CD4-positive, CD25-positive, alpha-beta regulatory T cell (primary cell): ENCODE measurements at places on chromosomes 12 and 14.

DNA sequence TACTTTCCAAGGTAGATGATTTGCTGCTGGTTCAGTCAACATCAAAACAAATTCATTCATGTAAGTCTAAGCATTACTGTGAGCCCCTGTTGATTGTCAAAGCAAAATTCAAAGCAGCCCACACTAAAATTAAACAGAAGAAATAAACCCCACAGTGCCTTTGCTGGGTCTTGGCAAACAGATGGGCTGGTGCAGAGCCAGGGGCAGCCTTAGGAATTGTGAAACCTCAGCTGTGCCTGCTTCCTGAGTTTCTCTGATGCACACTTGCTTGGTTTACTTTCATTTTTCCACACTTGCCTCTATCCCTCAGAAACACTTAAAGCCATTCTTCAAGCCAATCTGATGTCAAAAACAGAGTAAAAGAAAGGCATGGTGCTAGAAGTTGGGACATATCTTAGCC, 6.6 kb upstream of the PLEKHG7 start:
- no peak for DNase-seq

GRCh38 chr14:105343194-105343593, 28.6 kb downstream of the PACS2 start:
- no peak for DNase-seq

DNA sequence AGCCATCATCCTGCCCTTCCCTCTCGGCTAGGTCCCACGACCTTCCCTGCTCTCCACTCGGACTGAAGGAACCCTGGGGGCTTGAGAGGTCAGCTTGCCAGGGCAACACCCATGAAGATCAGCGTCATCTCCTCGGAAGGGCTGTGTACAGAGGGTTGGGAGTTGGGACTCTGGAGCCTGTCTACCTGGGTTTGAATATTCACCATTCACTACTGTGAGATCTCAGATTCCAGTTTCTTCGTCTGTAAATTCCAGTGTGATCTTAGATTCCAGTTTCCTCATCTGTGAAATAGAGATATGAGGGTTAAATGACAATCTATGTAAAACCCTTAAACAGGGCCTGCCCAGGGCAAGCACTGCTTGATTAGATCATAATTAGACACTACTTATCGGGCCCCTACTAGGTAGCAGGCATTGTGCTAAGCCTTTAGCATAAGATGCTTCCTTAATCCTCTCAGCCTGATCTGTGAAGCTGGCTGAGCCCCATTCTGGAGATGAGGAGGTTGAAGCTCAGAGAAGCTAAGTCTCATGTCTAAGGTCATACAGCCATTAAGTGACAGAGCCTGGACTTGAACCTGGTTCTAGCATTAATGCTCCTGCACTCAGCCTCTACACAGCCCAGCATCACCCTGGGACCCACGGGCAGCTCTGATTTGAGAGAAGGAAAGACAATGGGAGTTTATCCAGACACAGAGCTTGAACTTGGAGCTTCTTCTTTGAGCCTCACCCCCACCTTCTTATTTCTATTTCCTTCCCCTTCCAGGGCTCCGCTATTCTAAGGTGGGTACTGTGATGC, 612 bp upstream of the ZDHHC22 start:
- DNase-seq = no peak

GRCh38 chr14:52954346-52955214, 3.7 kb upstream of the FERMT2 start:
- DNase-seq = no peak

DNA sequence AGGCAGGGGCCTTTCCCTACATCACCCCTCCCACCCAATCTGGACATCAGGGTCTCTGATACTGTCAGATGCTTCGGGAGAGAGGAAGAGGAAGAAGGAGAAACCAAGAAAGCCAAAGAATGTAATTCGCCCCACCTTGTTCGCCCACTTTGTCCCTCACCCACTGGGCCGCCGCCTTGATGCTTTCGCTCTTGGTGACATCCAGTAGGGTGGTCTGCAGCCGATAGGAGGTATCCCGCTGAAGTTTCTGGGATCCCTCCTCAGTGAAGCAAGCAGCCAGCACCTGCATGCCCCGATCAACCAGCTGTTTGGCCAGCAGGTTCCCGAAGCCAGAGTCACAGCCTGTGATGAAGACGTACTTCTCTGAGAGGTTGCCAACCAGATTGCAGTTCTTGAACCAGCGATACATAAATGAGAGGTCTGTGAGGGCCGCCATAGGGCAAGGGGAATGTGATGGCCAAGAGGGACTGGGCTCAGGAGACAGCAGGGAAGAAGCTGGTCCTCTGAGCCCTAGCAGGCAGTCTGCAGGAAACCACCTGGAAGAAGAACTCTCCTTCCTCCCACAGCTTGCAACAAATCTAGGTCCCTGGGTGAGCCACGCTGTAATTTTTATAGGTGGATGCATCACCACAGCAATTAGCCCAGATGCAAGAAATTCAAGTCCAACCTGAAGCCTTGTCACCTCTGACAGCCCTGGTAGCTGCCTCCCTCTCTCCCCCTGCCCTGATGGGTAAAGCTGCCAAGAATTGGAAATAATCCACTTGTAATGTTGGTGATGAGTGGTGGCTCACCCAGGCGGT, at the start of gene SDR9C7:
Gene SDR9C7 (minus strand): TSS at position 583 of the 800 bp plus-strand sequence. CDS start 147 bp downstream, at position 436.
- no peak for DNase-seq

- DNase-seq = no peak
Observed at GRCh38 chr12:778615-779014, 26.2 kb downstream of the WNK1 start.

DNA sequence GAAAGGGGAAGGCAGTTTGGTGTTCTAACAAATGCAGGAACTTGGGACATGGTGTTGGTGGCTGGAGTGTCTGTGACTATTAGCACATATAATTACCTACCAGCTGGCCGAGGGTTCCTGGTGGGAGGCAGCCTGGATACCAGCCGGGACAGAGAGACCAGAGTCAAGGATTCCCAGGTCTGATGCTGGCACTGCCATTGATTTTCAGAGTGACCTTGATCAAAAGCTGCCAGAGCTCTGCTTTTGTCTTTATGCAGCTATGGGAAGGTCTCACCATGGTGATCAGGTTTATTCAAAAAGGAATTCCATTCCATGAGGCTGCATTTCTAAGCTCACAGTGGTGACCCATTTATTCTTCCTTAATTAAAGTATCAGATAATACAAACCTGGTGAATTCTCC, 101.0 kb upstream of the PWP1 start:
- DNase-seq = no peak

DNA sequence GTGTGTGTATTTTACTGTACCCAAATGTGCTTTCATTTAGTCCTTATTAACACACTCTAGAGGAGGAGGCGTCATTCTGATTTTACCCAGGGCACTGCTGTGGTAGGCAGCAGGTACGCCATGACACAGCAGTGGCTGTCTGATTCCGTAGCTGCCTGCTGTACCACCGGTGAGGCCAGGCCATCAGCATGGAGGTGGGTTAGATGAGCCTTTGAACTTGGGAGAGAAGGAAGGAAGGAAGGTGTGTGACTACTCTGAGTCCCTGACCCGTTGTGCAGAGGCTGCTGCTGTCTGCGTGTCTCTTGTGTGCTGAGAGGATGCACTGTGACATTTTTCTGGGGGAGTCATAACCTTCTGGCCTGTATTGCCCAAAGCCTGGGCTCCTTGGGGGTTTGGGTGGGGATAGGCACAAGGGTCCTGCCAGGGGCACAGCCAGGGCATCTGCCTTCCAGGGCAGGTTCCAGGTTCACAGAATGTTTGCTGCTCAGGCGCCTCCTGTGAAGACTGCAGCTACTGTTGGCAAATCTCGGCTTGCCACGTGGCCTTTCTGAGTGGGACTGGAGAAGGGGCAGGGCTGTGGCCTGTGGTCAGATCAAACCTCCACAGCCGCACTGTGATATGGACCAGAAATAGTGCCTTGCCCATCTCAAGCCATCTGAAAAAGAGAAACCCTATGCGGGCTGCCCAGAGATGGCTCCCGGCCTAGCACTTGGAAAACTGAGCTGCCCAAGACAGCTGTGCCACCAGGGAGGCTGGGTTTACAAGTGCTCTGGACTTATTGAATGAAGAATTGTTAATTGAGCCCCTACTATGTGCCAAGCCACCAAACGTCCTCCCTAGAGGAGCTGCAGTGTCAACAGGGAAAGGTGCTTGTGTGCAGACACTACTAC, 47.1 kb downstream of the MLXIP start:
- DNase-seq = no peak

- no peak for DNase-seq
Observed at GRCh38 chr12:4323396-4323795, 2.4 kb downstream of the TIGAR start.

- DNase-seq = no peak
Observed at GRCh38 chr14:70098250-70098809, 90.4 kb downstream of the SLC8A3 start.

- DNase-seq = no peak
Observed at GRCh38 chr12:11105546-11105945, 13.4 kb upstream of the TAS2R43 start.

DNA sequence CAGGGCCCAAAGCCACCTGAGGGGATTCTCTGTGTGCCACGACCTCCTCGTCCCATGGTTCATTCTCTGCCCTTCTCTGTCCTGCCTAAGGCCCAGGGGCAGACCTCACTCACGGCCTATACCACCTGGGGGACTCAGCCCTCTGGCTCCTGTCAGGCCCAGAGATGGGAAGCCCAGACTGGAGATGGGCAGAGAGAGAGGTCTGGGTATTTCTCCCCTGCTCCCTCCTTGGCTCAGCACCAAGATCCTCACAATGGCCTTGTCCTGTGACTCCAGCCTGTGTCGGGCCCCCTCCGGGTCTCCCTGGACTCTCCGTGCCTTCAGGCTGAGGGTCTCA, 46.9 kb upstream of the BCL11B start:
- no peak for DNase-seq

DNA sequence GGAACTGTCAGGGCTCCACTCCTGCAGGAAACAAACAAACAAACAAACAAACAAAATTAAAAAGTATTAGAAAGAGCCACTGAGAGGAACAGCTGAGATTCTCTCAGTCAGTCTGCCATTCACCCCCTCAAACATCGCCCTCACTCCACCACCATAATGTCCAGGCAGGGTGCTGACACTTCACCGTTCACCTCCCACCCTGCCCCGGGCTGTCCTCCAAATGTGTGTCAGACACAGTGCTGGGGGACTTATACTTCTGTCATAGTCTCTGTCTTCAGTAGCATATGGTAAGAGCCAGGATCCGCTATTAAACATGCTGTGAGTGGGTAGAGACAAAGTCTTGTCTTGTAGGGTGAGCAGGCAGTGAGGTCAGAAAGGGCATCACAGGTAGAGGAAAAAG, 28.3 kb downstream of the KRT18 start:
- DNase-seq = no peak

GRCh38 chr12:86233126-86233525, 23.1 kb downstream of the MGAT4C start:
- DNase-seq = no peak

DNA sequence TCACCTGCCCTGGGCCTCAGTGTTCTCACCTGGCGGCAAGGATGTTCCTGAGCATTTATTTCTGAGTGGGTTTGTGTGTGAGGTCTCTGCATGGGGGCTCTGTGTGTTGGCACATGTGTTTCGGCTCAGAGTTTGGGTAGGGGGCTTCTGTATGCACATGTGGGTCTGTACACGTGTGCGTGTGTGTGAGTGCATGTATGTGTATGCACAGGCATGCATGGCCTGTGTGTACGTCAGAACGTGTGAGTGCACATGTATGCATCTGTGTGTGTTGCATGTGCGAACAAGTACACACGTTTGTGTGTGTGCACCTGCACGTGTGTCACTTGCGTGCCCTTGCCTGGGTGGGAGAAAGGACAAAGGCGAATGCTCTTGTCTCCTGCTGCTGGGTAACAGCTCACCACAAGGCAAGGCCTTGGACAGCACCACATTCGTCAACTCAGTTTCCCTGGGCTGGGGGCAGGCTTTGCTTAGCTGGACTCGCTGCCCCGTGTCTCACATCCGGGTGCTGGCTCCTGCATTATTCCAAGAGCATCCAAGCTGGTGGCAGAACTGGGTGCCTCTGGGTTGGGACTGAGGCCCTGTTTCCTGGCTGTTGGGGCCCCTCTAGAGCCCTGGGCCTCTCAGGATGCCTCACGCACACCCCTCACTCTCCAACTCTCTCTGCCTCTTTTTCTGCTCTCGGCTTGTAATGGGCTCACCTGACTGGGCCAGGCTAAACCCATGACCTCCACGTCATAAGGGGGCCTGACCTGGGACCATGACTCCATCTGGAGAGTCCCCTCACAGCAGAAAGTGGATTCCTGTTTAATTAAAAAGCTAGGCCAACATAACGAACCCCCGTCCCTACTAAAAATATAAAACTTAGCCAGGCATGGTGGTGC, 153.6 kb upstream of the C14orf180 start:
- no peak for DNase-seq

DNA sequence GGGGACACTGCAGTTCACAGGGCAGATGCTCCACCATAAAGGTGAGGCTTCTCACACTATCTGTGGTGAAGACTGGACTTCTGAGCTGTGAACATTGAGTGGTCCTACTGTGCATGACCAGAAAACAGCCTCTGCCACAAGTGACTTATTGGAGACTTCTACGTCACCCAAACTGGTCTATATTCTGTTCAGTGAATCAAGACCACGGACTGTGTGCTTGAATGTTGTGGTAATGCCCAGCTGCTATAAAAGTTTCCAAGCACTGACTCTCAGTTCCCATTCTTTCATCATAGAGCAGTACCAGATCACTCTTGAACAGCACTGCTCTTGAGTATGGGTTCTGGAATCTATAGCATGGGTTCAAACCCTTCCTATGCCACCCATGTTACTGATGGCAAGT, 4.8 kb upstream of the PLEK2 start:
- DNase-seq = no peak

GRCh38 chr12:70581208-70581607, 56.0 kb downstream of the PTPRB start:
- DNase-seq = no peak

DNA sequence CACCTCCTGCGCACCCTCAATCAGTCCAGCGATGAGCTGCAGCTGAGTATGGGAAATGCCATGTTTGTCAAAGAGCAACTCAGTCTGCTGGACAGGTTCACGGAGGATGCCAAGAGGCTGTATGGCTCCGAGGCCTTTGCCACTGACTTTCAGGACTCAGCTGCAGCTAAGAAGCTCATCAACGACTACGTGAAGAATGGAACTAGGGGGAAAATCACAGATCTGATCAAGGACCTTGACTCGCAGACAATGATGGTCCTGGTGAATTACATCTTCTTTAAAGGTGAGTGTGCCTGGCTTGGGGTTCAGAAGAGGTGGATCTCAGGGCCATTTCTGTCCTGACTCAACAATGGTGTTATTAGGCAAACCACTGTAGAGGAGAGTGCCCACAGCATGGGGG, 2.6 kb downstream of the SERPINA3 start:
- no peak for DNase-seq

DNA sequence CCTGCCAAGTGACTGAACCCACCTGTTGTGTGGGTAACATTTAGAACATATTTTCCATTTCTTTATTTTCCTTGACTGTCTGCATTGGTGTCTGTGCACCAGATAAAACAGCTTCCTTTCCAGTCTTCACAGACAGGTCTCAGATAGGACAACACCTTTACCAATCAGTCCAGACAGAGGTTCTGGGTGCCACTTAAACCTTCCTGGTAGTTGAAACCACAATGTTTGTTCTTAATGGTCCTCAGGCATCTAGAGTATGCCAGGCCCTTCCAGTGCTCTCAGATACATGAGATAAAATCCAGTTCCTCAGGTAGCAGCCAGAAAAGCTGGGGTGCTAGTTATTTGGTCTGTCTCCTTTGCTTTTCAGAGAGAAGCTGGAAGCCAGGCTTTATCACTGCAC, 7.0 kb upstream of the CLEC2D start:
- DNase-seq = no peak
